ENCODE measurements at places on chromosomes 12 and 14.

GRCh38 chr12:75646329-75647210 is 135.2 kb upstream of the KRR1 start:
- DNase-seq: no peak

- no peak for DNase-seq
These were observed 171.0 kb upstream of the DAAM1 start for GRCh38 chr14:59017285-59017965.

DNA sequence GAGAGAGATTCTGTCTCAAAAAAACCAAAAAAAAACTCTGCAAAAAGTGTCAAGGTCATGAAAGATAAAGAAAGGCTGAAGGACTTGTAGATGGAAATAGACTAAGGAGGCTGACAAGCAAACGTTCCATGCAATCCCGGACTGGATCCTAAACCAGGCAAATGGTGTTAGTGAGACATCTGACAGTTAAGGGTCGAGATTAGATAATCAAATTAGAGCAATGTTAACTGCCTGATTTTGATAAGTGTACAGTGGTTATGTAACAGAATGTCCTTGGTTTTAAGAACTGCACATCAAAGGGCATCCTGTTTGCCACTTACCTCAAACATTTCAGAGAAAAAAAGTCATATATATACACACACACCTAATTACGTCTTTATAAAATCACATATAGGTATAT is 3.5 kb upstream of the RAN start:
- no peak for DNase-seq

- no peak for DNase-seq
These were observed 34.7 kb downstream of the AKAP6 start for GRCh38 chr14:32363761-32364160.

GRCh38 chr12:69024413-69024812 is 91.4 kb upstream of the CPM start:
- no peak for DNase-seq

DNA sequence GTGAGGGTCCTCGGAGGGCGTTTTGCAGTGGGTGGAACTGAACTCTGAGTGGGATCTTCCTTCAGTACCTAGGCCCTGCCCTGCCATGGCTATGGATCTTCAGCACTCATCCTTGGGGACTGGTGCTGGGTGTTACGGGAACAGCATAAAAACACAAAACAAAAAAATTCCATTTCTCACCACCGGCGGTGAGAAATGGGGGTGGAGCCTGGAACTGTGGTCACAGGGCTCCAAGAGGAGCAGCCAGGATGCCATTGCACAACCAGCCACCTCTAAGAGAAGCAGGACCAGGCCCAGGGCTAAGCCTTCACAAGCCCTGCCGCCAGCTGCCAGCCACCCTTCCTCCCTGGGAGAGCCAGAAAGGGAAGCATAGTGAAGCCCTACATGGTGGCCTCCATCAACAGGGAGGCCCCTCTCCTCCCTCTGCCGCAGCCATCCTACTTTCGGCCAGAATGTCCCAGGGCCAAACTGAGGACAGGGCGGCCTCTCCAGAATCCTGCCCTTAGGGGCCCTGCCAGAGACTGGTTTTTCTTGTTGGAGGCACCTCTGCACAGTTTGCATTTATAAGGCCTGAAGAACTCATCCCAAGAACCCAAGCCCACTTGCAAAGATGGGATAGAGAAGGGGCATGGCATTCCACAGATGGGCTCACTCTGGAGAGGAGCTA is 76.5 kb downstream of the VCPKMT start:
- peak; percentile 95 for DNase-seq

- DNase-seq: no peak
These were observed 519.3 kb downstream of the NOVA1 start for GRCh38 chr14:26078561-26078960.

GRCh38 chr12:69039911-69040310 is 106.9 kb upstream of the CPM start:
- no peak for DNase-seq

DNA sequence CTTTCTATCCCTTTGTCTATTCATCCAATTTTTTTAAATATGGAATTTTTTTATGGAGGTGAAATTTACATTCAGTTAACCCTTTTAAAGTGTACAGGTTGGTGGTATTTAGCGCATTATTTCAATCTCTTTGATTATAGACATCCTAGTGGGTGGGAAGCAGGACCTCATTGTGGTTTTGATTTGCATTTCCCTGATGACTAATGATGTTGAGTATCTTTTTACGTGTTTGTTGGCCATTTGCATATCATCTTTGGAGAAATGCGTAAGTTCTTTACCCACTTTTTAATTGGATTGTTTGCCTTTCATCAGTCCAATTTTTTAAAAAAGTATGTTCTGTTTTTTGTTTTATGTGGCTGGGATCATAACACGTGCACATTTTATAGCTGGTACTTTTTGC is 20.8 kb downstream of the PAPLN start:
- no peak for DNase-seq

GRCh38 chr12:132711080-132711843 is 620 bp downstream of the PGAM5 start:
- peak; percentile 40 for DNase-seq

GRCh38 chr12:62737188-62737587 is 197.8 kb downstream of the PPM1H start:
- no peak for DNase-seq

DNA sequence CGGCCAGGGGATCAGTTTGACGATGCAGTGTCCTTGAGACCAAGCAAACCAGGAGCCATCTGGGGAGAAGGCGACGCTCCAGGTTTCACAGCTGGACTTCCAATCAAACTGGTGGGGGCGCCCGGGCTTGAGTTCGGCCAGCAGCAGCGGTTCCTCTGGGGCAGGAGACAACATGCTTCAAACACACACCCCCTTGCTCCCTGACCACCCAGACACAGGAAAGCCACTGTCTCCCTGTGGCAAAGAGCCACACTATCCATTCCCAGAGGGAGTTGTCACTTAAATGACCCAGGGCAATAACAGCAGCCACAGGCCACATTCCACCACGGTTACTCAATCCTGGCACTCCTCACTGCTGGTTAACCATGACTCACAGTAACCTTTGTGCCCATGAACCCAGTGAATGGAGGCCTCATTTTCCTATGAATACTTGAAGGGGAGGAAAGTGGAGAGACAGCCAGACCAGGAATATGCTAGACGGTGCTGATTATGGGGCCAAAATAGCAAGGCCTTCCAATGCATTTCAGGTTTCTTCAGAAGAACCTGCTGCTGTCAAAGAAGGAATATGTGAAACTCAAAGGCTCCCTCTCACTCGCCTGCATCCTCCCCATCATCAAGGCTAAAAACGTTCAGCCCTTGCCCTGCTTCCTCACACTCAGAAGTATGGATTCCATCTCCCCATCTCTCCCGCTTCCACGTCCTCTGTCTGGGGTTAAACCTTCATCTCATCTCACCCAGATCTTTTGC is 8.5 kb downstream of the WSB2 start:
- peak; percentile 93 for DNase-seq

- DNase-seq: no peak
These were observed 53.8 kb downstream of the PRKCH start for GRCh38 chr14:61375218-61375617.

GRCh38 chr12:54228471-54228870 is 39.7 kb upstream of the SMUG1 start:
- DNase-seq: no peak

DNA sequence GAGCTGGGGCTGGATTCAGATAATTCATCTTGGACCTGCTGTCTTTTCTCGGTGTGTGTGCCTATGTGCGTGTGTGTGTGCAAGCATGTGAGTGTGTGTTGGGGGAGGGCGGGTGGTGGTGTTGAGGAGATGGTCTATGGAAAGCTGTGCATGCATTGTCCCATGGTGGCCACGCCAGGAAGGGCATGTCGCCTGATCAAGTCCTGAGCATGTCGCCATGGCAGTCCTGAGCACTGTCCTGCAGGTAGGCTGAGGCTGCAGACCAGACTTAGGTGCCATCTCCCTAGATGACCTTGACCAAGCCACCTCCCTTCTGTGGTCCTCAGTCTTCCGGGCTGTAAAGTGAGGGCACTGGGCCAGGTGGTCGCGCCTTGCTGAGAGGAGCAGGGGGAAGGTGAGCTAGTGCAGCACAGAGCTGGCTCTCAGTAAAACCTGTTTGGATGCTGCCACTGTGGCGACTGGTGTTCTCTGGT is 81.4 kb downstream of the PAPOLA start:
- no peak for DNase-seq

GRCh38 chr12:26822026-26822425 is 11.0 kb downstream of the ITPR2 start:
- DNase-seq: no peak

DNA sequence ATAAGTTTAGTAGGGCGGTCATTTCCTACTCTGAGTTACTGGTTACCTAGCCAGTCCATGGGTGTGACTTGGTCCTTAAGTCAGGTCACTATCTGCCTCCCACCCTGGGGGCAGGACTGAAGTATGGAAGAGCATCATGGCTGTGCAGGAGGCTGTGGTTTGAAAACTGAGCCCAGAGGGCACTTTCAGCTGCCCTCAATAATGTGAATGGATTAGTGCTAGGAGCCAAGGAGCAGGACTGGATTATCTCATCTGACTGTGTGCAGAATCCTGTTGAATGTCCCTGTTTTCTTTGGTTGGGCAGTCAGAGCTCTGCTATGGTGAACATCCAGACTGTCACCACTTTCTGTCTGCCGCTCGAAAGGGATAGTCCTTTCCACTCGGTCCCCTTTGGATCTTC is 1.6 kb downstream of the ATXN7L3B start:
- peak; percentile 14 for DNase-seq

DNA sequence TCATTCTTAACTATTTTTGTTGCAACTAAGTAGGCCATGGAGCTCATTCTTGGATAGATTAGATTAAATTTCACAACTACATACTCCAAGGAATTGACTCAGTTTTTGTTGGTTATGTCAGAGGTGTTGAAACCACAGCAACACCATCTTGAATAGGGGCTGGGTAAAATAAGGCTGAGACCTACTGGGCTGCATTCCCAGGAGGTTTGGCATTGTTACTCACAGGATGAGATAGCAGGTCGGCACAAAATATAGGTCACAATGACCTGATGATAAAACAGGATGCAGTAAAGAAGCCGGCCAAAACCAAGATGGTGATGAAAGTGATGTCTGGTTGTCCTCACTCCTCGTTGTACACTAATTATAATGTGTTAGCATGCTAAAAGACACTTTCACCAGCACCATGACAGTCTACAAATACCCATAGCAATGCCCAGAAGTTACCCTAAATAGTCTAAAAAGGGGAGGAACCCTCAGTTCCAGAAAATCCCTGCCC is 20.9 kb downstream of the DMAC2L start:
- DNase-seq: peak; percentile 94

DNA sequence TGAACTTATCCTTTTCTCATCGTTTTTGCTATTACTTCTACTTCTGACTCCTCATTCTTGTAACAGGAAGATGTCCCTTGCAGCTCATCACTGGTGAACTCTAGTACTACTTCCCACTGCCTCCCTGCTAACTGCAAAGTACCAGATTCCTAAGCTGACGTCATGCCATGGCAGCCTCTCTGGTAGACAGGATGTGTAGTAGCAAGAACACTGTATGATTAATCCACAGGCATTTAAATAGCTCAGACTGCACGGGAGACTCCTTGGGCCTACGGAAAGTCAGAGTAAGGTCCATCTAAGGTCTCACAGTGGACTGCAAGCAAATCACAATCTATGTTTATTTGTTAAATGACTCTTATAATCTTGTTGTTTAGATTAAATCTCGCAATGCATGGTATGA is 43.5 kb downstream of the DNAI7 start:
- peak; percentile 100 for DNase-seq

- no peak for DNase-seq
These were observed 1607.1 kb upstream of the SEL1L start for GRCh38 chr14:83140756-83141155.

DNA sequence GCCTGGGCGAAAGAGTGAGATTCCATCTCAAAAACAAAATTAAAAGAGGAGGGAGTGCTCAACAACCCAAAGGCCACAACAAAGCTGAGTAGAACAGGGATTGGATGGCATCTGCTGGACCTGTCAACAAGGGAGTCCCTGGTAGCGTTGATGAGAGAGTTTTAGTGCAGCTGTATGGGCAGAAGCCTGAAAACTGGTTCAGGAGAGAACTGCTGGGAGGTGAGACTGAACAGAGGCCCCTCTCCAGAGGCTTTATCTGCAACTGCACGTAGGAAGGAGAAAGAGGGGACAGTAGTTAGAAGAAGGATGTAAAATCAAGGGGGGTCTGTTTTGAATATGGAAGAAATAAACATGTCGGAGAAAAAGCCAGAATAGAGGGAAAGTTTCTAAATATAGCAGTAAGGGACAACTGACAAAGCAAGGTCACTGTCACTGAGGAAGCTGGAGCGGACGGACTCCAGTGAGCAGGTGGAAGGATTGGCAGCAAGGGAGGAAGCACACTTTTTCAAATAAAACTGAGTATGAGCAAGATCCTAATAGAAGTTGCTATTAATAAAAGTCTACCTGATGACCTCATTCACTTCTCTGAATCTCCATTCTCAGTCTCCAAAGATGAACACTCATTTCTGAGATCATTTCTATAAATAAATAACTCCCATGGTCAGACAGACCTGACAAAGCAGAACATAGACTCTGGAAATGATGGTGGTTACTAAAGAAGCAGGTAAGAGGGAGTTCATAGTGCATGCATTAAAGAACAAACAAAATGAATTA is 11.8 kb upstream of the ATF1 start:
- peak; percentile 23 for DNase-seq

All from iris pigment epithelial cell (primary cell).